ENCODE measurements at places on chromosomes 1 and 21.
A peak's percentile ranks its signal among the peaks of the same experiment; 100 is the strongest.

GRCh38 chr1:164154622-164155021 lies 404.4 kb upstream of the PBX1 start:
- H3K27ac ChIP-seq: no peak overlapping the region
- no peaks in the 10 kb centered on the region for H3K36me3 ChIP-seq

GRCh38 chr1:45016767-45017166 lies 4.7 kb downstream of the UROD start:
- no peak overlapping the region for H3K27ac ChIP-seq
- no peak overlapping the region for H3K4me3 ChIP-seq
- no peaks in the 10 kb centered on the region for H3K27me3 ChIP-seq

DNA sequence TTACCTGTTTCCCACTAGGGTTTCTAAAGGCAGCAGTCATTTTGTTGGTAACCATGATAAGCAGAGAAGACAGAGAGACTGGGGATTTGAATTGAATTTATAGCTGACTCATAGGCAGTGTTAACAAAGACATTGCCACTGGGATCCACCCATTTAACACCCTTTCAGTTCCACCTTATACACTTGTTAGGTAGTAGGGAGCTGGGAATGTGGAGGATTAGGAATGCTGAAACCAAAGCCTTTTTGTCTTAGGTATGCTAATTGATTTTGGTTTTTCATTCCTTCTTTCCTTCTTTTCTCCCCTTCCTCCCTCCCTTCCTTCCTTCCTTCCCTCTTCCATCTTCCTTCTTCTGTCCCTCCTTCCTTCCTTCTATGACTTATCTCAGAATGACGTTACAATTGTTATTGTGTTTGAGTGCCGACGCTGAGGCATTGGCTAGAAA lies 7.5 kb upstream of the EVI5 start:
- H3K4me3 ChIP-seq: no peak overlapping the region
- no peaks in the 10 kb centered on the region for H3K36me3 ChIP-seq
- H3K4me1 ChIP-seq: peaks cover 5% of the 10 kb centered on the region
- no peak overlapping the region for H3K27ac ChIP-seq
- no peak for ATAC-seq

DNA sequence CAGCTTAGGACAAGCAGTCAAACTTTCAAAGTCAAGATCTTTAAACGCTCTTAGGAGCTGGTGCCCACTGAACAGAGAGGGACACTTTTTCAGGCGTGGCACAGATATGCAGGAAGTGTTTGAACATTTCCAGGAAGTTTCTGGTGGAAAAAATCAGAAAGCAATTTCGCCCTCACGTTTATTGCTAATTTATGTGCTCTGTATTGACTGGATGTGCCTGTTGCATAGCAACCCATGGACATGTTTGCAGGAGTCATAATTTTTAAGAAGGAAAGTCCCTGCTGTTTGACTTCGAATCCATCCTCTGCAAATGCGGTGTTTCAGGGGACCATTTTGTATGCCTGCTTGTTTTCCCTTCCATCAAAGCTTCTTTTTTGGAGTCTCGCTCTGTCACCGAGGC lies 239.9 kb upstream of the IRF2BP2 start:
- no peaks in the 10 kb centered on the region for H3K27me3 ChIP-seq
- peaks cover 19% of the 10 kb centered on the region for H3K4me1 ChIP-seq
- ATAC-seq: no peak
- H3K4me3 ChIP-seq: no peak overlapping the region
- no peaks in the 10 kb centered on the region for H3K36me3 ChIP-seq

GRCh38 chr1:4778056-4778455 lies 123.6 kb downstream of the AJAP1 start:
- no peak for ATAC-seq
- no peaks in the 10 kb centered on the region for H3K36me3 ChIP-seq
- no peak overlapping the region for H3K27ac ChIP-seq
- no peaks in the 10 kb centered on the region for H3K27me3 ChIP-seq
- H3K4me1 ChIP-seq: no peaks in the 10 kb centered on the region
- no peak overlapping the region for H3K4me3 ChIP-seq

GRCh38 chr1:229280037-229280828 lies 9.3 kb downstream of the RAB4A start:
- H3K27ac ChIP-seq: peak overlapping the region; percentile 11
- peaks cover 13% of the 10 kb centered on the region for H3K36me3 ChIP-seq
- peaks cover 31% of the 10 kb centered on the region for H3K4me1 ChIP-seq
- peak; percentile 25 for ATAC-seq

- peak overlapping the region; percentile 33 for H3K4me3 ChIP-seq
- no peak overlapping the region for H3K27ac ChIP-seq
- peaks cover 20% of the 10 kb centered on the region for H3K4me1 ChIP-seq
- no peaks in the 10 kb centered on the region for H3K27me3 ChIP-seq
These were observed 923 bp upstream of the IFNGR2 start for GRCh38 chr21:33402001-33402979.

GRCh38 chr1:75707191-75707590 lies 17.3 kb upstream of the ACADM start:
- no peak for ATAC-seq
- no peaks in the 10 kb centered on the region for H3K36me3 ChIP-seq
- H3K27me3 ChIP-seq: peaks cover 26% of the 10 kb centered on the region
- H3K27ac ChIP-seq: no peak overlapping the region

DNA sequence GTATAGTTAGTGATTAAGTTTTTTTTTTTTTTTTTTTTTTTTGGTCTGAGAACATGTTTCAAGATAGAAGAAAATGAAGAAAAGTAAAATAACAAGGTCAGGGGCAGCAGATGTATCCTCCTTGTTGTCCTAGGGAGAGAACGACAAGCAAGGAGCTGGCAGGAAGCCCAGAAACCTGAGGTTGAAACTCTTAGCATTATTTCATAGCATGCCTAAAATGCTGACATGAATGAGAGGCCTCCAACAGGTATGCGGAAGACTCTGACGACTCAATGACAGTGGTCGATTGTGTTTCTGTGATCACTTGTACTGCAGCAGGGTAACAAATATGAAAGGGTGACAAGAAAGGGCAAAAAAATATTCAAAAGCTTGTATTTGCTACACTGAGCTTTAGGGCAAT lies 415.9 kb downstream of the PLA2G4A start:
- no peak for ATAC-seq
- no peak overlapping the region for H3K4me3 ChIP-seq
- no peaks in the 10 kb centered on the region for H3K36me3 ChIP-seq

- peak; percentile 66 for ATAC-seq
- H3K4me3 ChIP-seq: no peak overlapping the region
- no peak overlapping the region for H3K27ac ChIP-seq
These were observed 58.9 kb downstream of the RHOU start for GRCh38 chr1:228794173-228794572.

- H3K36me3 ChIP-seq: no peaks in the 10 kb centered on the region
- peaks cover 7% of the 10 kb centered on the region for H3K27me3 ChIP-seq
- no peak overlapping the region for H3K27ac ChIP-seq
- ATAC-seq: no peak
- H3K4me1 ChIP-seq: no peaks in the 10 kb centered on the region
- no peak overlapping the region for H3K4me3 ChIP-seq
These were observed 13.7 kb downstream of the MTARC2 start for GRCh38 chr1:220761688-220762427.

DNA sequence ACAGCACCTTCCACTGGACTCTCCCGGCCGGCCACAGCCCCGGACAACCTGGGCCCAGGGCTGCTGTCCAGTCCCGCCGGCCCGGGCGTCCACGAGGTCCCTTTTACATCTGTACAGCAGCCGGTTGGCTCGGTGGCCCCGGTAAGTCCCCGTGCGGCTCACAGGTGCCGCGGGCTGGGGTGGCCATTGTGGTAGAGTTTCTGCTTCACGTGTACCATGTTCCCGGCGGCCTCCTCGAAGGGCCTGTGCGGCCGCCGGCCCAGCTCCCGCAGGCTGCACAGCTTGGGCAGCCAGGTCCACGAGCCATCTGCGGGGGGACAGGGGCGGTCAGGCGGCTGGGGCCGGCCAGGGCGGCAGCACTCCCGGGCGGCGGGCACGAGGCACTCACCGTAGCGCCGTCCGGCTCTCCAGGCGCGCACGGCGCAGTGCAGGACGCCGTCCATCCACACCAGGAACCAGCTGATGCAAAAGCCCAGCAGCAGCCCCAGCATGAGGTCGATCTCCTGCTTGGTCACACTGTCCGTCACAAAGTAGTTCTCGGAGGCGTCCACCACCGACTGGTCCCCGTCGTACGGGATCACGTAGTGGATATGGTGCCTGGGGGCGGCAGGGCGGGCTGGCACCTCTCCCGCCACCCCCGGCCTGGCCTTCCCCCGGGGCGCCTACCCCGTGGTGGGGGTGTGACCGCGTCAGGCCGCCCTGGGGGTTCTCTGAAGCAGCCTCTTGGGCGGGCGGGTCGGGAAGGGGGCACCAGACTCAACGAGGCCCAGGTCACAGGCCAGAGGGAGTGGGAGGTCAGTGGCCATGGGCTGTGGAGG lies 5.0 kb downstream of the TMEM240 start:
- H3K4me3 ChIP-seq: no peak overlapping the region
- H3K27ac ChIP-seq: no peak overlapping the region
- H3K27me3 ChIP-seq: no peaks in the 10 kb centered on the region
- no peaks in the 10 kb centered on the region for H3K4me1 ChIP-seq
- ATAC-seq: no peak
- peaks cover 15% of the 10 kb centered on the region for H3K36me3 ChIP-seq

DNA sequence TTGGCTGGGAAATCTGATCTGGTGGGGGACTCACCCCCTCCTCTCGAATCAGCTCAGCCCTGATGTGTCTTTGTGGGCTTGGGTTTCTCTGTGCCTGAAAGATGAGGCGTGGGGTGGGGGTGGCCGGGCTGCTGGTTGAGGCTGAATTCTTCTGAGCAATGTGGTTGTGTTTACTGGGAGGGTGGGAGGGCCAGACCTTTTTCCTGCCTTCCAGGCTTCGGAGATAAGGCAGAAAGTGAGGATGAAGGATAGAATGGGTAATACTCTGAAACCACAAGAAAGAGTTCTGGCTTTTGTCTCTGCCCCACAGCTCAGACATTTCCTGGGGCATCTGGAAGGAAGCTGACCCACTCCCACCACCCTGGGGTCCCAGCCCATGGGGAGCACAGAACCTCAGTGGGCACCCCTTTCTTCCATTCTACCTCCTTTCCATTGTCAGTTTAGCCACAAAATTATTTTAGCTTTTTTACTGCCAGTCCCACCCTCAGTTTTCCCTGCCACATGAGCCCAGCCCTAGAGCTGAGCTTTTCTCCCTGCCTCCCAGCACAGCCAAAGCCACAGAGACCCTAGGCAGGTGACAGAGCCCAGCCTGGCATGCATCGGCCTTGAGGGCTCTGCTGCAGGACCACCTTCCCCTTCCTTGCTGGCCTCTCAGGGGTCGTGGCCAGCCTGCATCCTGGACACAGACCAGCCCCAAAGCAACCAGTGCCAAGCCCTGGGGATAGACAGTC lies 11.2 kb downstream of the ALX3 start:
- peaks cover 4% of the 10 kb centered on the region for H3K4me1 ChIP-seq

- peaks cover 78% of the 10 kb centered on the region for H3K36me3 ChIP-seq
- no peaks in the 10 kb centered on the region for H3K27me3 ChIP-seq
- H3K4me3 ChIP-seq: peak overlapping the region; percentile 82
- H3K27ac ChIP-seq: peak overlapping the region; percentile 96
- ATAC-seq: peak; percentile 43
These were observed 71.0 kb downstream of the CD46 start for GRCh38 chr1:207822602-207823451.

DNA sequence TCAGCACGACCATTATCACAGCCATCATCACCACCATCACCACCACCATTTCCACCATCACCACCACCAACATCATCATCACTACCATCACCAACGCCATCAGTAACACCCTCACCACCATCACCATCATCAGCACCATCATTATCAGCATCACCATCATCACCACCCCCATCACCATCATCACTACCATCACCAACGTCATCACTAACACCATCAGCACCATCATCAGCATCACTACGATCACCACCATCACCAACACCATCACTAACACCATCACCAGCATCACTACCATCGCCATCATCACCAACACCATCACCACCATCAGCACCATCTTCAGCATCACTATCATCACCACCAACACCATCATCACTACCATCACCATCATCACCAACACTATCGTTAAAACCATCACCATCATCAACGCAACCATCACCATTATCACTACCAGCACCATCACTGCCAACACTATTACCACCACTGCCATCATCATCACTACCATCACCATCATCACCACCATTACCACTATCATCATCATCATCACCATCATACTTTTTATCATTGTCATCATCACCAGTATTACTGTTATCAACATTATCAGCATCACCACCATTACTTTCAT lies 1.3 kb downstream of the TAS1R2 start:
- peaks cover 10% of the 10 kb centered on the region for H3K27me3 ChIP-seq
- no peak overlapping the region for H3K27ac ChIP-seq
- peaks cover 5% of the 10 kb centered on the region for H3K4me1 ChIP-seq
- no peaks in the 10 kb centered on the region for H3K36me3 ChIP-seq
- ATAC-seq: no peak
- H3K4me3 ChIP-seq: no peak overlapping the region

Data from activated T-helper 17 cell treated with anti-CD3 and anti-CD28 coated beads, Interleukin-2, amount 50 U/mL, for 72 hours (primary cell).